ENCODE measurements at places on chromosomes 2 and 18.

DNA sequence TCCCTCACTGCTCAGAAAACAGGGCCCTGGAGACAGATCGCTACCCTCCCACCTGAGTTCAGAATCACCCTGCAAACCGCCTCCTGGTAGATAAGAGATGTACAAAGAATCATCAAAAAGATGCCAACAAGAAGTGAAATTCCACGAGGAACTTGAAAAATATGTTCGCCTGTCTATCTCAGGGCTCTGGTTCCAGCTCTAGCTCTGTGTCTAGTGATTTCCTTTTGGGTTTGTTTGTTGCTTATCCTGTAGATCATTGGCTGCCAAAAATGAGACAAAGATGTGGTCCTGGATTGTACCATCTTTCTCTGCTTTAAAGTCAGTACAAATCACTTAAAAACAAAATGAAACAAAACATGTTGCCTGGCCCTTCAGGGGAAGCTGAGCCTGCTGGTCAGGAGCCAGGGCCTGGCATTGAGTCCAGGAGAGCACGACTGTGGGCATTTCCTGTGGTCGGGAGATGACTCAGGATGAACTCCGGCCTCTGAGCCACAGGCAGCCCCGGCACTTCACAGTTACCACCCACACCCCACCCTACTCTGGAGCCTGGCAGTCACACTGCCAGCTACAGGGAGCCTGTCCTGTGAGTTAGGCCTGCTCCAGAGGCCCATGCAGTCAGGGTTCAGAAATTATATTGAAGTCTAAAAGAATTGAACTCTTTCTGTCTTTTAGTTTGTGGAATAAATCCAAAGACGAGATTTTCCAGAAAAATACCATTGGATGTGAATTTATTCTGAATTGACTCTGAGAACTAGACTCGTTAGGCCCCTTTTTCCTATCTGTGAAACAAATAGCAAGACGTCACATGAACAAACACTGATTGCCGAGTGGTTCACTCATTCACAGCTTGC, 8.0 kb upstream of the ITGB6 start:
- DNase-seq, result peak; percentile 99

DNA sequence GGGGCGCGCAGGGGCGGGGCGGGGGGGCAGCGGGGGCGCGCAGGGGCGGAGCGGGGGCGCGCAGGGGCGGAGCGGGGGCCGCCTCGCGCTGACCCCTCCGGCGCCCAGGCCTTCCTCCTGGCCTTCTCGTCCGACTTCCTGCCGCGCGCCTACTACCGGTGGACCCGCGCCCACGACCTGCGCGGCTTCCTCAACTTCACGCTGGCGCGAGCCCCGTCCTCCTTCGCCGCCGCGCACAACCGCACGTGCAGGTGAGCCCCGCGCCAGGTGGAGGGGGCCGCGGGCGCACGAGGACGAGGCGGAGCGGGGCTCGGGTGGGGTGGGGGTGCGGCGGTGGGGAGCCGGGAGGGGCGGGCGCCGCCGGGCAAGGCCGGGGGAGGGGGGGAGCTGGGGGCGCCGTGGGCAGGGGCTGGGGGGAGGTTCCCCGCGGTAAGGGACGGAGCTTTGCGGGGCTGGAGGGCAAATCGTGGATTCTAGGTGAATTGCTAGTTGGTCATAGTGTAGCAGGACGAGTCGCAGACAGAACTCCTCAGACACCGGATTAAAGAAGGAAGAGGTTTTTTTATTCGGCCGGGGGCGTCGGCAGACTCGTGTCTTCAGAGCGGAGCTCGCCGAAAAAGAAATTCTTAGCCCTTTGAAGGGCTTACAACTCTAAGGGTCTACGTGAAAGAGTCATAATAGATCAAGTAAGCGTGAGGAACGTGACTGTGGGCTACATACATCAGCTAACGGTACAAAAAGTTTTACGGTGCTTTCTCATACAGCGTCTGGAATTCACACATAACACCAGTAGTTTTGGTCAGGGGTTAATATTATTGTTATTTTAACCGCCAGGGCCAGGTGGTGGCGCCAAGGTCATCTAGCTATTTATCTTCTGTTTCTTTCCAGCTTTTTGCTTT, 29.9 kb downstream of the ANO7 start:
- DNase-seq, result peak; percentile 72

- no peak for DNase-seq
Observed at GRCh38 chr2:36697424-36698066, 1.0 kb downstream of the VIT start.

DNA sequence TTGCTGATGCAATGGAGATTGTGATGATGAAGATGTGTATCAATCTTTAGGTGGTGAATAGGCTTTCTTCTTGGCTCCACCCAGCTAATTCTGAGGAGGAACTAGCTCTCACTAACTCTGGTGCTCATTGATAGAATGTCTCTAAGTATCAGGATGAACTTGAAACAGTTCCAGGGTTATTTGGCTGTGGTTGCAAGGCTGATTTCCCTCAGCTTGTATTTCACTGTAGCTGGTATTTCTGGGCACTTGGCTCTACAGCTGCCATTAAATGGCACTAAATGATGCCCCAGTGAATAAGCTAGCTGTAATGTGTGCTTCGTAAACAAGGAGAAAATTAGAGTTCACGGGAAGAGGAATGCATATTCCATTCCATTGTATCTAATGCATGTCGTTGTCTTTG, 241.2 kb downstream of the RPIA start:
- DNase-seq, result peak; percentile 27

- peak; percentile 2 for DNase-seq
Observed at GRCh38 chr2:38876407-38876806, 631 bp downstream of the MORN2 start.

GRCh38 chr2:216195565-216196029, 86.4 kb downstream of the XRCC5 start:
- DNase-seq, result peak; percentile 90

- DNase-seq, result peak; percentile 27
Observed at GRCh38 chr18:33720133-33720532, 142.1 kb downstream of the ASXL3 start.

DNA sequence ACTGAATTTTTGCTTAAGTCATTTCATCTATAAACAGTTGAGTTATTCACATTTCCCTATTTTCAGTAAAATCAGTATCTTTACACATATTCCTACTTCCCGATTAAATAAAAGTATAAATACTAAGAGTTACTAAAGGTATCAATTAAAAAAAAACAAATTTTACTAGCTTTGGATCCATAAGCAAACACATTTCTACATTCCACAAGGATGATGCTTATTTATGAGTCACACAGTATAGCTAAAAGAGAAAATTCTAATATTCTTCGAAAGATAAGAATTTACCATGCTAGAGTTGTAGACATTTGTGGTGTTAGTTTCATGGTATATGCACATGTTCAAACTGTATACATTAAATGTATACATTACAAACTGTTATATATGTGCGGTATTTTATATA, 23.7 kb downstream of the PGAP1 start:
- peak; percentile 4 for DNase-seq

DNA sequence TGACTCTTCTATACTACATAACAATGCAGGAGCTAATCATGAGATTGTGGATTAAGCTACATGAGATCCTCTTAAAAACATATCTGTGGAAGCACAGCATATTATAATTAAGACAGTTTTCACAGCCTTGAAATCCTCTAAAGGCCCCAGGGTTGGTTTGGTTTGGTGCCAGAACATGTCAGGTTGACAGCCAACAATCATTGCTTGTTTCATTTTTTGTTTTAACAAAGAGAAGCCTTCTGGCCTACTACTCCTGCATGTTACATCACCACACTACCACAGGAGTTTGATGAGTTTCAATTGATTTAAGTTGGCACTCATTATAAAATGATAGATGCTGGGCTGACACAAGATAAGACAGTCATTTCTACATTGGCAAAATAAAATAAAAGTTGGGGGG, 255.9 kb upstream of the ERBB4 start:
- DNase-seq, result no peak

- DNase-seq, result no peak
Observed at GRCh38 chr18:47877892-47878291, 52.6 kb downstream of the SMAD2 start.
